ENCODE measurements at places on chromosomes 6 and 20.

- no peak for DNase-seq
Observed at GRCh38 chr6:72381076-72381475, 240.8 kb upstream of the KCNQ5 start.

DNA sequence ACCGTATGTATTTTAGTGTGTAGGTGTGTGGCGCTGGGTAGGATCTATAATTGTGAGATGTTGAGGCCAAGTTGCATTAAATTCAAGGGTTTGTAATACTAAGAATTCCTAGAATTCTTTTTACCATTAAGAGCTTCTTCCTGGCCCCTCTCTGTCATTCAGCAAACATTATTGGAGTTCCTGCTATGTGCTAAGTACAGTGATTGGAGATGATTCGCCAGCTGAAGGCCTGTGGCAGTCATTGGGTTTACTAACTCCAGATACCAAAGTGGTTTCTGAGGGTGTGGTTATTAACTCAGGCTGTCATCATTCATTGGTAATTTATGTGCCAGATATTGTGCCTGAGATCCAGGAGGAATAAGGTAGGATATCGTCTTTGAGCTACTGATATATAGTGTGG lies 167.1 kb downstream of the LAMA2 start:
- DNase-seq = no peak

- no peak for DNase-seq
Observed at GRCh38 chr20:36472637-36473090, 68.7 kb upstream of the MYL9 start.

DNA sequence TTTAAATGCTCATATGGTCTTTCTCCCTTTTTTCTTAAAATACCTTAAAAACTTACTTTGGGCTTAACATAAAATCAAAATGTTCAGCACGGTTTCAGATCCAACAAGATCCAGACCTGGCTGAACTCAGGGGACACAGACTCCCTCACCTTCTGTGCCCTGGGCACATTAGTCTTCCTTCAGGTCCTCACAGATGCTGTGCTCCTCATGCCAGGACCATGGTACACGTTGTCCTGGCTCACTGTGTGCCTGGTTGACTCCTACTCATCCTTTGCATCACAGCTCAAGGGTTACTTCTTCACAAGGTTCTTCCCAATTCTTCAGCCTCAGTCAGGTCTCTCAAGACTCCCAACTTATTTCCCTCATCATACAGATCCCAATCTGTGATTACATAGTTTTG lies 73.6 kb upstream of the TCF21 start:
- DNase-seq = no peak

GRCh38 chr6:42453654-42454427 lies 2.1 kb upstream of the TRERF1 start:
- peak; percentile 68 for DNase-seq
